CD4-positive, CD25-positive, alpha-beta regulatory T cell (primary cell): ENCODE measurements at places on chromosomes 3 and 15.

GRCh38 chr3:53100818-53101466 lies 29.3 kb downstream of the RFT1 start:
- DNase-seq: peak; percentile 9

GRCh38 chr3:62755285-62755684 lies 119.9 kb downstream of the CADPS start:
- no peak for DNase-seq

DNA sequence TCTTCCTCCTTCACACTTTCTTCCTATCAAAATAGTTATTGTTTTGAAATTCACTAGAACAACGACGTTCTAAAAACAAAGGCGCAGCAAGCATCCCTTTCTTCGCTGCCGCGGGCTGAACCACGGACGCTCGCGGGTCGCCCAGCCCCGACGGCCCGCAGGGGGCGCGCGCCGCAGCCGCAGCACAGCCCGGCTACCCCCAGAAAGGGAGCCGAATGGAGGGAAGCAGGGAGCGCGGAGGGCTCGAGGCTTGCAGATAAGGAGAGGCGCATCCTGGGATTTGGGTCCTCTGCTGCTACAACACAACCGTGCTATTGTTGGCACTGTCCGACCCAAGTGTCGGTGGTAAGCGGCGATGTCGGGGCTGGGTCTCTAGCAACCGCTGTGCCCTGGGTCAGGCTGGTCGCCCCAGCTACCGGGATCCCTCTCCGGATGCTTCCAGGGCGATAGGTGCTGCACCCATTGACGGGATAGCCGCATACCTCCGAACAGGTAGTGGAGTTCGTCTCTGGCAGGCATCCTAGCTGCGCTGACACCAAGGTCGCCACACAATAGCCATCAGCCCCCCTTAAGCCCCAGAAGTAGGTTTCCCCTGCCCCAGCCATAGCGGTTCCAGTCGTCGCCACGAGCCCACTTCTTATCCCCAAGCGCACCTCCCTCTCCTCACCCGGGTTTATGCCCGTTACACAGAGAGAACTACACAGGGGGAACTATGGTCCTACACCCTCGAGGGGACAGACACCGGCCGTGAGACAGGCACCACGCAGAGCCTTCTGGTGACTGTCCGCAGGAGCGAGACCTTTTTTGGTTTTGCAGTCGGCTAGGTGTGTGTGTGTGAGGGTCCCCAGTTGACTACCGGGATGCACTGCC lies 6.0 kb downstream of the ONECUT1 start:
- DNase-seq: no peak

- no peak for DNase-seq
Measured at GRCh38 chr3:13580256-13581023, 31.5 kb downstream of the FBLN2 start.

GRCh38 chr3:53123510-53123909 lies 6.7 kb downstream of the RFT1 start:
- no peak for DNase-seq

DNA sequence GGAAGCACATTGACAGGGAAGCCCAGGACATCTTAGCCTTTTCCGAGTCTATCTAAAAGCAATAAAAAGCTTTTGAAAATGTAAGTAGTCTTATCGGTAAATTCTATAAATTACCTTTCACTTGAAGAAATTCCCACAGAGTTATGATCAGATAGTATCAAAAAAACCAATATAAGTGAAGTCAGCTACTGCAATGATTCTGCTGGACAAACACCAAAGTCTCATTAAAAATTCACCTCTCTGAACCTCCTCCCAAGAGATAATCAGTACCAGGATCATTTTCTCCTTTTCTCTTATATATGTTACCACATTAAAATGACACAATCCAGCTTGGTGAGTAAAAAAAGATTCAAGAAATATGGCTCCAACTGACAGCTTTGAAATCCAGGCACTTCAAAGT lies 69.2 kb downstream of the FRMD5 start:
- no peak for DNase-seq
